ENCODE measurements at places on chromosomes 5 and 9.

DNA sequence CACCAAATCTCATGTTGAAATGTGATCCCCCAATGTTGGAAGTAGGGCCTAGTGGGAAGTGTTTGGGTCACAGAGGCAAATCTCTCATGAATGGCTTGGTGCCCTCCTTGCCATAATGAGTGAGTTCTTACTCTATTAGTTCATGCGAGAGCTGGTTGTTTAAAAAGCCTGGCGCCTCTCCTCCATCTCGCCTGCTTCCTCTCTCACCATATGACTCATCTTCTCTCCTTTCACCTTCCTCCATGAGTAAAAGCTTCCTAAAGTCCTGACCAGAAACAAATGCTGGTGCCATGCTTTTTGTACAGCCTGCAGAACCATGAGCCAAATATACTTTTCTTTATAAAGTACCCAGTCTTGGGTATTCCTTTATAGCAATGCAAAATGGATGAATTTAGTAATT is 20.9 kb upstream of the ARHGAP26 start:
- no peak for DNase-seq

DNA sequence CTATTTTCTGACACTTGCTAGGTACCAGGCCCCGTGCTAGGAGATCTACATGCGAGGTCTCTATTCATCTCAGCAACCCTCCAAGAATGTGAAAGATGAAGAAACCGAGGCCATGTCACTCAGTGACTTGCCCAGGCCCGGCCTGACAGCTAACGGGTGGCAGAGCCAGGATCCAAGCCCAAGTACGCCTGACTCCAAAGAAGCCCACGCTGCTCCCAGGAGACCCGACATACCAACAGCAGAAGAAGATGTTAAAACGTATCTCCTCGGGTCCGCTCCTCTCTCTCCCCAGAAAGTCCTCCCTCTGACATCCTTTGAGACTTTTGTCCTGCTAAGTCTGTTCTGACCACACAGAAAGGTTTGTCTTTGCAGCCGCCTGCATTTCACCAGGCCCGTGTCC is 65.2 kb downstream of the CRB2 start:
- no peak for DNase-seq

DNA sequence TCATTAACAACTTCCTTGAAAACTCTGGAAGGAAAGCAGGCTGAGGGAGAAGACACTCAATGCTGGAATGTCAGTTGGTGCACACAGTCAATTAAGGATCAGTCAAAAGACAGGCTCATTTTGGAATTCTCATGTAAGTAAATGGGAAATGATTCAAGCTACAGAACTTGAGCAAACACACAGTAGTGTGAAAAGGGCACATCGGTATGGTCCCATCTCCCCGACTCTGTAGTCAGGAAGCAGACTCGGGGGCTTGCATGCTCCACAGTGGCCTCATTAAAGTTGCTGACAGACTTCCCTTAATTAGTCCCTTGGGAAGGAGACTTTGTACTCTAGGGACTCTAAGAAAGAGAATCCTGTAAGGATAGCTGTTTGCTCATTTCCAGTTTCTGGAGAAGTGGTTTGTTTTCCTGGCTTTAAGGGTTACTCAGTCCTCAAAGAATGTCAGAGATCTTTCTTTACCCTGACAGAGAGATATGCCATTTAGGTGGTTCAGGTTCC is 339.2 kb downstream of the ADAMTS6 start:
- peak; percentile 21 for DNase-seq

- no peak for DNase-seq
Measured at GRCh38 chr5:81105261-81105877, 127.8 kb upstream of the CKMT2 start.

- DNase-seq = no peak
Measured at GRCh38 chr5:111530298-111530740, 18.0 kb upstream of the STARD4 start.

GRCh38 chr9:68480807-68481206 is 59.9 kb downstream of the TMEM252 start:
- DNase-seq = no peak

GRCh38 chr5:152869971-152870370 is 464.9 kb upstream of the NMUR2 start:
- DNase-seq = no peak

DNA sequence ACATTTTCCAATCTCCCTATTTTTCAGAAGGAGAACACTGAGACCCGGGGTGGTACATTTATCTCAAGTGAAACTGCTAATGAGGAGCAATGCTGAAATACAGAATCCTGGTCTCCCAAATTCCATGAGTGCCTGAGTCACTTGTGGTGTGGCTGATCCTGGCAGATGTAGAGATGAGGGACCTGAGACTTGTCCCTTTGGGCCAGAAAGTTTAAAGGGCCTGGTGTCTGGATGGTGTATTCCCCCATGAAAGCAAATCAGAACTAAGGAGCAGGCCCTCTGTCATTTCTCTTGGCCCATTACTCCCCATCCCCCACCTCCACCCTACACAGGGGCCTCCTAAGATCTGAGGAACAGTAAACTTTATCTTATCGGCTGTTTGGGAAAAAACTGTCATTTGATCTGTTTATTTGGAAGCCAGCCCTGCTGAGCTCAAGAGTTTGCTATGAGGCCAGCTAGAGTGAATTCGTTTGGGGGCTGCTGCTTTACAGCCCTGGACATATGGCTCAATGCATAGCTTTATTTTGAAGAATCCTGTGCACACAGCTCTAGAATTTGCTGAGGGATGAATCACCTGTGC is 140.3 kb downstream of the LHFPL2 start:
- no peak for DNase-seq

DNA sequence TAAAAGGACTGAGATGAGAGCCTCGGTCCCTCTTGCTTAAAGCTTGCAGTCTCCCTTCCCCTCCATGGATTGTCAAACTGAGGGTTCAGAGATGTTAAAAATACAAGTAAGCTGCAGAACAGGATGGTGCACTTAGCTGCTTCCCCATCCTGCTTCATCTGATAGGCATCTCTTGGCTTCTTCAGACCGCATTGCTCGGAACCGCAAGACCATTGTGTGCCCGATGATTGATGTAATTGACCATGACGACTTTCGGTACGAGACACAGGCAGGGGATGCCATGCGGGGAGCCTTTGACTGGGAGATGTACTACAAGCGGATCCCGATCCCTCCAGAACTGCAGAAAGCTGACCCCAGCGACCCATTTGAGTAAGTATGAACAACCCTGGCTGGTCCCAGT is 65.5 kb upstream of the SAP30L start:
- no peak for DNase-seq

GRCh38 chr5:22076586-22076985 is 776.6 kb downstream of the CDH12 start:
- no peak for DNase-seq

GRCh38 chr5:27240791-27241190 is 202.4 kb upstream of the CDH9 start:
- DNase-seq = no peak

- DNase-seq = no peak
Measured at GRCh38 chr5:65190328-65191053, 291.2 kb downstream of the ADAMTS6 start.

DNA sequence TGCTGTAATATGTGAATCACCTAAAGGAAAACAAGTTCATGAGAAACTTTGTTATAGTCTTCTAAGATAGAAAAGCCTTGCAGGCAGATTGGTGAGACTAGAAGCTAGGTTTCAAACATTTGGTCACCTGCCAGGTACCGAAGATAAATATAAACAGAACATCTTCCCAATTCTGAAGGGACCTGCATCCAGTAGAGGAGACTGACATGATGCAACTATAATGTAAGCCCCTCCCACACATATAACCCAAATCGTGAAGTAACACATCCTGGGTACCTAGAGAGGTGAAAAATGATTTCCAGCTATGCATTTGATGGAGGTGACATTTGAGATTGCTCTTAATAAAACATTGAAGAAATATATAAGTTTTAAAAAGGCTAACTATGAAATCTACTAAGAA is 29.9 kb downstream of the SHLD3 start:
- DNase-seq = no peak

DNA sequence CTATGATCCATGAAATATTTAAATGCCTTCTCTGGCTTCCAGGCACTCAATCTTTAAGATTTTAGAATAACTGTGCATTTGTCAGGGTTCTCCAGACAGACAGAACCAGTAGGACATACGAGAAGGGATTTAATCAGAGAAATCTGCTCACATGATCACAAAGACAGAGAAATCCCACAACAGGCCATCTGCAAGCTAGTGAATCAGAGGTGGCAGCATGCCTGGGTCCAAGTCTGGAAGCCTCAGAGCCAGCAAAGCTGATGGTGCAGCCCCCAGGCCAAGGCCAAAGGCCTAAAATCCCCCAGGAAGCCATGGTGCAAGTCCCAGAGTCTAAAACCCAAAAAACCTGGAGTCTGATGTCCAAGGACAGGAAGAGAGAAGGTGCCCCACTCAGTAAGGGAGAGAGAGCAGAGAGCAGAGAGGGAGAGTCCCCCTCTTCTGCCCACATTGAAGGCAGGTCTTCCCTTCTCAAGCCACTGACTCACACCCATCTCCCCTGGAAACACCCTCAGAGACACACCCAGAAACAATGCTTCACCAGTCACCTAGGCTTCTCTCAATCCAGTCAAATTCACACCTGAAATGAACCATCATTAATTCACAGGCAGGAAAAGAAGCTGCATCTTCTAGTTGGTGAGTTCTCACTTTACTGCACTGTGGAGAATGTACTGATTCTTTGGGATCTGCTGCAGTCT is 48.7 kb downstream of the CAMSAP1 start:
- no peak for DNase-seq

DNA sequence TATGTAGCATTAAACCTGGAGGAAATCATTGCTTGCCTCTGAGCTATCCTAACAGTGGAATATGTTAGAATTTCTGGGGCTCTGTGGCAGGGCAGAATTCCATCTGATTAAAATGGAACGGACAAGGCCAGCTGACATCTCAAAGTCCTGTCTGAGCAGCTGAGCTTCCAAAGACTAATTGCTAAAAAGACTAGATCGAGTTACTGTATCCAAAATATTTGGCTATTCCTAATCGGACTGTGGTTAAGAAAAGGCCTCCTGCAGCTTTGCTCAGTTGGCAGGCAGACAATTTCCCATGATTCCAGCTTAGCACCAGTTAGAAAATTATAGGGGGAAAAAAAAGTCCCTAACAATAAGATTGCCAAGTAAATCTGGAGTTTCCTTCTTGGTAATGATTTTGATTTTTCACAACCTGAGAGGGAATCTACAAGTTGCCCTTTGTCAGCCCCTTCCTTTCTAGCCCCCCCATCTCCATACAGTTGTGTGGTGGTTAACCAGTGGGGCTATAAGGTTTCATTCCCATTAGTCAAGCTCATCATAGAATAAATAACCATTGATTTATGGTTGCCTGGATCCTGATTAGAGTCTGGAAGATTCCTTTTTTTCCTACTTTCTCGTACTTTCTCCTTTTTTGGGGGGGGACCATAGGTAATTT is 26.4 kb downstream of the PTGR1 start:
- no peak for DNase-seq

DNA sequence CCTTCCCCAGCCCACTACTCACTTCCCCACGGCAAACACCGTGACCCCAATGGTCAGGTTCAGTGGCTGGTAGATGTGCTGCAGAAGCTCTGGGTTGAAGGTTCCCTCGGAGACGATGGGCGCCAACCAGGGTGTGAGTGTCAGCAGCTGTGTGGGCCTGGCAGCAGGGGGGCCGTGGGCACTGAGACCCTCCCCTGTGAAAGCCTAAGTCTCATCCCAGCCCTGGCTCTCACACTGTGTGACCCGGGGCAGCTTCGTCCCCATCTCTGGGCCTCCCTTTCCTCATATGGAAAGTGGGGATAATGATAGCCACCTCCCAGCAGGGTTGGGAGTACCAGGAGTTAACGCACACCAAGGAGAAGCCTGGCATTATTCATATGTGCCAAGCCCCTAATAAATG is 8.6 kb downstream of the GBGT1 start:
- no peak for DNase-seq

DNA sequence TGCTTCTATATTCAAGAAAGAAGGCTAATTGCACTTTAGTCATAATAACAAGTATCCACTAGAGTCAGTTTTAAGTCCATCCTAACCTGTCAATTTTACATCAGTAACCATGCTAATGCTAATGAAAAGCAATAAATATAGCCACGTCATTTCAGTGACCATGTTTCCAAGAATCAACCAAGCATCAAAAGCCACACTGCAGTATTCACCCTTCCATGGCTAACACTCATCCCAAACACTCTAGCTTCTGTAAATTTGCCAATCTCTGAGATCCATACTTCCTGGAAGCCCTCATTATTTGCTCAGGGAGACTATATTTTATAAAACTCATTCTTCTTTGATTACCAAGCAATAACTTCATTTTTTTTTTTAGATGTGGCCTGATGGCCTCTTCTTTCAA is 712.0 kb downstream of the CETN3 start:
- peak; percentile 17 for DNase-seq

DNA sequence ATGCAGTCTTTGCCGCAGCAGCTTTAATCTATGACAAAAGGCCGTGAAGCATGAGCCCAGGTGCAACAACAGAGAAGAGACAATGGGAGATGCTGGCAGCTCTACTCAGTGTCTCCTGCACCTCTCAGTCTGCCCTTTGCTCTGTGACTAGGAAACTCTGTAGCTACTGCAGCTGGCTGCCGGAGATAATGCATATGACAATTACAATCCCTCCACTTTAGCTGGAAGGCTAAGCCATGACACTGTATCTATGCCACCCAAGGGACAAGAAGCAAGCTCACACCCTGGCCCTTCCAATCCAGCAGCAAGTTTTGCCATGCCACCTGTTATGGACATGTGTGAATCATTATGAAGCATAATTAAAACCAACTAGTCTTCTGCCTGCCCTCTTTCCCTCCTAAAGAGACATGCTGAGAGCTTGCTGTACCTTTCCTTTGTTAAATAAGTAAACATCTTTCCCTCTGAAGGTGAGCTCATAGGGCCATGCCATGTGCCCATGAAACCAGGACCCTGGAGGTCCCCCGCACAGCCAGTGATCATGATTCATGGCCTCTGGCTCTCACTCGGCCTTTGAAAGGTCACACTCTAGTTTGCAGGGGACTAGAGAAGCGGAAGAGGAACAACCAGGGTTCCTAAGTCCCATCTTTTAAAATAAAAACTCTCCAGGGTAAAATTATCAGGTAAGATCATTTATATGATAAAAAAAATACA is 219.4 kb downstream of the SPOCK1 start:
- peak; percentile 49 for DNase-seq

- no peak for DNase-seq
Measured at GRCh38 chr9:120659676-120660075, 54.6 kb downstream of the MEGF9 start.

GRCh38 chr5:62268234-62268633 is 37.8 kb upstream of the KIF2A start:
- peak; percentile 42 for DNase-seq

DNA sequence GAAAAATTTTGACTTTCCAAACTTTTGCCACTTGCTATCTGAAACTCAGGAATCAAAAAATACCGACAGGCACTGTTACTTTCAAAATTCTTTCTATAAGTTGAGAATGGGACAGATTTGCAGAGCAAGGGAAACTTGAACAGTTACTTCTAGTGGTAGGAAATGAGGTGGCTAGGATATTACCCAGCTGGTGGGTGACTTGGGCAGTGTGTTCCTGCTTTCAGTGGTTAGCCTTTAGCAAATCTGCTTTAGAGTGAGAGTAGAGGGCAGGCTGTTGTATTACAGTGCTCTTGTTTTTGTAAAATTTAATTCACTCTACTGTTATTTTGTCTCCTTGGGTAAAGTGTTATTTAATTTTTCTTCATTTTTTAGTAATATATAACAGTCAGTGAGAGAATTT is 40.2 kb upstream of the ROPN1L start:
- no peak for DNase-seq

- no peak for DNase-seq
Measured at GRCh38 chr9:89351584-89352300, 33.4 kb downstream of the SECISBP2 start.

- peak; percentile 28 for DNase-seq
Measured at GRCh38 chr5:64417390-64417789, 88.4 kb upstream of the RGS7BP start.

GRCh38 chr9:87765521-87765920 is 39.6 kb downstream of the CTSL start:
- DNase-seq = no peak

GRCh38 chr9:109767404-109767803 is 12.6 kb upstream of the PALM2AKAP2 start:
- DNase-seq = no peak

Data from NCI-H1417 (cell line).